Activated T-cell treated with anti-CD3 and anti-CD28 coated beads for 48 hours (primary cell): ENCODE measurements at places on chromosomes 3 and 15.

- DNase-seq: no peak
These were observed 82.9 kb downstream of the NR1D2 start for GRCh38 chr3:24027946-24028345.

- no peak for DNase-seq
These were observed 5.1 kb downstream of the HPS3 start for GRCh38 chr3:149134575-149134974.

- no peak for DNase-seq
These were observed 192.0 kb downstream of the GHSR start for GRCh38 chr3:172256101-172256734.

DNA sequence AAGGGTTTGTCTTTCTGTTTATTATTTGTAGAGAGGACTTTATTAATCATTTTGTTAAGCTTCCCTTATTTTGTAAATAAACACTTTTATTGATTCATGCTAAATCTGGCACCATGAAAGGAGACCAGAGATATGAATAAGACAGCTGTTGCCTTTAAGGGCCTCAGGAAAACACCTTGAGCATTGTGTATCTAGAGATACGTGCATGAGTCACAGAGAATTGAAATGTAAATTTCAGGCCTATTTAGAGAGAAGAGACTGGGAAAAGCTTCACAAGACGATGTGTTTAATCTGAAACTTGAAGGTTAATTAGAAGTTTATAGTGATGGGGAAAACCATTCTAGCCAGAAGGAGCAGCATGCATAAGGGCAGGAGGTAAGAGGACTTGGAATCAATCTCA, 28.6 kb upstream of the UTS2B start:
- DNase-seq: no peak

GRCh38 chr15:100947760-100948429, 28.7 kb downstream of the LRRK1 start:
- no peak for DNase-seq

DNA sequence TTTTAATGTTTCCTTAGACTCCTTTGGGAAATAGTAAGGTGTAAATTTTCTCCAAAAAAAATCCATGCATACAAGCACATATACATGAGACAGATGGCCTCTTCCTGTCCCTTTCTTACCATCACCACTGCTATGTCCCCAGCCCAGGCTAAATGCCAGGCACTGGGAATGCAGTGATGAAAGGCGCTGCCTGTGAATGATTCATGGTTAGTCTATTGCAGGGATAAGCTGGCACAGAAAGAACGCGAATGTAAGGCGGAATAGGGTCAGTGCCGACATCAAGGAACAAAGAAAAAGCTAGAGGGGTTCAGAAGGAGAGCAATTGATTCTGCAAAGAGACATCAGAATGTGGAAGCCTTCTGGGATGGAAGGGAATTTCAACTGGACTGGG, 36.2 kb upstream of the CFAP161 start:
- no peak for DNase-seq

DNA sequence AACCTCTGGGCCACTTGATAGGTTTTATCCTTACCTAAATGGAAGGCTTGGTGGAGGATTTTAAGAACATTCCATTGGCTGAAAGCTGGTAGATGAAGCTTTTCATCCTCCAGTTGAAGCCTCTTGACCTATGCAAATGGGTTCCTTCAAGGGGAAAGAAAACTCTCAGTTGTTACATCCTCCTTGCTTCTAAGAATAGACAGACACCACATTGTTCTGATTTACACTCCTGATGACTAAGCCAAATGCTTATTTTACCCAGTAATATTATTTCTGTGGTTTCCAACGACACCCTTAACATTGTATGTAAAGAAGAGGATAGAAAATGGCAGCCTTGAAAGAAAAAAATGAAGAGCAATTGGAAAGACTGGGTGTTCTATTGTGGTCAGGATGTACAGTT, 480.5 kb downstream of the OTOL1 start:
- DNase-seq: no peak

DNA sequence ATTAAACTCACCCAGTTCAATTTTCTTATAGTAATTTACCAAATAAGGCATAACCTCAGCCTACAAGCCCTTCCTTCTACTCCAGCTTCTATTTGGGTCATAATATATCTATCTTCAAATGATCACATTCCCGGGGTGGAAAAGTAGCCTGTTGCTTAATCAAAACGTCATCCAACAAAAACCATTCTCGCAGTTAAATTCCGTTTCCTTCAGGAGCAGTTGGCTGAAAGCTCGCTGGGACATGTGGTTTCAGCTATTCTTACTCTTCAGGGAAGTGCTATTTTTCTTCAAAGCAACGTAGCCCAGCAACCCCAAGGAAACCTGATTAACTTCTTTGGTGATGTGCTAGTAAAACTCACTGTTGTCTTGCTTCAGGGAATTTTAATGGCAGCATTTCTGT, 59.6 kb downstream of the MAGI1 start:
- no peak for DNase-seq

GRCh38 chr3:57144952-57145351, 20.2 kb downstream of the IL17RD start:
- no peak for DNase-seq

GRCh38 chr15:61227950-61228936, 859 bp downstream of the RORA start:
- DNase-seq: no peak

DNA sequence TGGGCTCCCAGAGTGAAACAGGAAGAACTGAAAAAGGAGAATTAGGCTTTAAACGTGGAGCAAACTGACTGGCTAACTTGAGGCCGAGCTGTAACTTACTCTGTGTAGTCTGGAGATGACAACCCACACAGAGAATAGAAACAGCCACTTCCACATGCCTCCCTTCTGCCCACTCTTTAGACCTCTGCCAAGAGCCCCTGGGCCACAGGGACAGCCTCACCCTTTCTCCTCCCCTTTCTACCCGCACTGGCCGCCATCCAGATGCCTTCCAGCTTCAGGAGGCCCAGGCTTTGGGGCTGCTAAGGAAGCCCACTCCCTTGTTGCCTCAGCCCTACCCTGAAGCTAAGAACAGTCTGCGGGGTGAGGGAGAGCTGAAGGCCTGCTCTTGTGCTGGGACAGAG, 6.8 kb downstream of the ARHGAP31 start:
- DNase-seq: no peak
